ENCODE measurements at places on chromosomes 12 and 14.

DNA sequence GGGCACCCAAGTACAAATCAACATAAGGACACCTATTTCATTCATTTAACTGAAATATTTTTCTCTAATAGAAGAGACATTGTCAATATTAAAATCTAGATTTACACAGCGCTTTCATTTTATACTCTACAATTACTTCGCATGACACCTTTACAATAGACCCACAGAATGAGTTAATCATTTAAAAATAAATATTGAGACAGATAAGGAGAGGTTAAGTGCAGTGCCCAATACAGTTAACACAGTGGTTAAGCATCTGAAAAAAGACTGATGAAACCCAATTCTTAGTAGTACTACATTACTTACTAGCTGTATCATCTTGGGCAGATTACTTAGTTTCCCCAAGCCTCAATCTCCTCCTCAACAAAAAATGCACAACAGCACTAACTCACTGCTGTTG lies 116.2 kb downstream of the DENND5B start:
- DNase-seq, result no peak

DNA sequence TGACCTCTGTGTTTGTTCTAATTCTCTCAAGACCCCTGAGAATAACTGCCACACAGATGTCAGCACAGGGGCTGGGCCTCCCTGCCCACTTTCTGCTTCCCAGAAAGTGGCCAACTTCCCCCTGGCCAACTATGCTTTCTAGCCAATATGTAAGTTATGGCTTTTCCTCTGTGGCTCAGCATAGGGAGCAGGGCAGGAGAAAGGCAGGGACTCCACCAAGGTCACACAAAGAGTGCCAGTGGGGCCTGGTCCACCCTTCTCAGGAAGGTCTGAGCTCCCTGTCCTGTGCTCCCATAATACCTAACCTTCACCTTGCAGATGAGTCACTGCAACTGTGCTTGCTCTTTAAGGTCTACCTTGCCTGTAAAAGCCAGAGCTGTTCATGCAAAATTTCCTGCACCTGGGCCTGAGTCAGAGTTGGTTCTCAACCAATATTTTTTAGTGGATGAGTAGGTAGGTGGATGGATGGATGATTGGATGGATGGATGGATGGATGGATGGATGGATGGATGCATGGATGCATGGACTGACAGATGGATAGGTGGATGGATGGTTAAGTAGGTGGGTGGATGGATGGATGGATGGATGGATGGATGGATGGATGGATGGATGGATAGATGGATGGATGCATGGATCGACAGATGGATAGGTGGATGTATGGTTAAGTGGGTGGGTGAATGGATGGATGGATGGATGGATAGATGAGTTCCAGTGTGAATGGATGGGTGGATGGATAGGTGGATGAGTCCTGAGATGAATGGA lies 64.2 kb downstream of the DIO3 start:
- no peak for DNase-seq

GRCh38 chr14:35164849-35165248 lies 42.5 kb downstream of the PRORP start:
- DNase-seq, result no peak

DNA sequence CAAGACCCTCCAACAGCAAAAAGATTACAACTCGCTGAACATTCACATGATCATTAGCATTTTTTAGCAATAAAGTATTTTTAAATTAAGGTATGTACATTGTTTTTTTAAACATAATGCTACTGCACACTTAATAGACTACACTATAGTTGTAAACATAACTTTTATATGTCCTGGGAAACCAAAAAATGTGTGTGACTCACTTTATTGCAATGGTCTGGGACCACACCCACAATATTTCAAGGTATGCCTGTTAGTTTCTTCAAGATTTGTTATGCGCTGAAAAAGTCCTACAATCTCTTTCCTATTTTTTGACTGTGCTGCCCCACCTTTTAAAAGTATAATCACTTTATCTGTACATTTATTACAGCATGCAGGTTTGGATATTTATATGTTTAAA lies 30.4 kb upstream of the PCNX4 start:
- DNase-seq, result no peak

GRCh38 chr12:111274777-111275176 lies 94.1 kb downstream of the PHETA1 start:
- no peak for DNase-seq

DNA sequence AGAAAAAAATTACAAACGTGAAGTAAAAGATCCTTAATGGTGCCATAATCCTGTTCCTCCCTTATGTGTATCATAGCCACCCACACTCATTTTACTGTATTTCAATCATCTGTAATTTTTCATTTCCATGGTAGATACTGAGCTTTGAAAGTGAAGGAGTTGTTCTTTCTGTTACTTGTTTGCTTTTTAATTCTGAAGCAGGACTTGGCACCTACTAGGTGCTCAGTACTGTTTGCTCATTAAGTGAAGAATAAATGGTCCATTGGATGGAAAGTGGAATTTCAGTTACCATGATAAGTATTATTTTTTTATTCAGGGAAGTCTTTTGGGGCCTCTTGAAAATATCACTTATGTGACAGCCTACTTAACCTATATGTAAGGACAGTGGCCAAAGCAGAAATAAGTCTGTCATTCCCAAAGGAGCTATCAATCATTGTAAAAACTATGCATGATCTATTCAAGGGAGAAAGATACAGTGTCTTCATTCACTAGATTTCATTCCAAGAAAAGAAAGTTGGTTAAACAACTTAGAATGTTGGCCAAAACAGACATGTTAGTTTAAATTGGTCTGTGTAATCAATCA lies 1244.4 kb upstream of the SEL1L start:
- no peak for DNase-seq

Data from WERI-Rb-1 (cell line).